Left ventricle myocardium superior (tissue), 1 donor: ENCODE measurements at places on chromosomes 16 and 17.

- no peak for DNase-seq
Observed at GRCh38 chr16:19744670-19745069, 26.6 kb downstream of the IQCK start.

DNA sequence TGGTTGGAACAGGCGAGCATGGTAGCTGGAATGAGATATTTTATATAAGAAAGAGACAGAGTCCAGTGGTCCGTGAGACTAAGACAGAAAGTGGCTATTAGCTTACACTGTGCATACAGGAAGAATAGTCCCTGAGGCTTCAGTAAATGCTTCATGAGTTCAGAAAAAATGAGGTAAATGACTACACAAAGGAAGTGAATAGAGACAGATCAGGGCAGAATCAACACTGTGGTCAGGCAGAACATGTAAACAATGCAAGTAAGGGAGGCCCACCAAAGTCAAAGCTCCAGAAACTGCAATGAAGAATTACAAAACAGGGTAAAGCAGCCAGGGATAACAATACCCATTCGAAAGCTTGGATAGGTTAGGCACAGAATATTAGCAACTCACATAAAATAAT is 4.8 kb downstream of the ABCA10 start:
- no peak for DNase-seq

DNA sequence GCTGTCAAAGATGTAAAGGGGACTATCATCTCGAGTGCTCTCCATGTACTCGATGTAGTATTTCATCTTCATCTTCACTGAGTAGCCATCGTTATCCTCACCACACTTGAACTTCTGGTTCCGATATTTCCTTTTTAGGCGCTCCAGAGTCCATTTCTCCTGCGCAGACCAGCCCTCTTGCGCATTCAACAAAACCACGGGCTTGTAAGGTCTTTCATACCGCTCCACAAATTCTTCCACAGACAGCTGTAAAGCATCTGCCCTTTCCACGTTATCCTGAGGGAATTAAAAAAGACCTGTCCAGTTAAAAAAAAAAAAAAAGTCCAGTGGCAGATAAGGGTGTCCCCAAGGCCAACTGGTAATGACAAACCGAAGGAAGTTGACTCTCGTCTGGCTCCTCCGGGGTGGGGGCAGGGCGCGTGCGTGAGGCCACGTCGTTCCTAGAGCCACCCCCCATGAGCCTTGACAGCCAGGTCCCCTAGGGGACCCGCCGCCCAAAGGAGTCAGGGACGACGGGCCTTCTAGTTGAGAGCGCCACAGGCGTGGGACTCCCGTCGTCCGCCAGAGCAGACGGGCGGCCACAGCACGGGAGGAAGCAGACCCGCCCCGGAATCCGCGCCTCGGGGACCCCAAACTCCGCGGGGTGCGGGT is 701 bp downstream of the JMJD6 start:
- DNase-seq: peak; percentile 85

DNA sequence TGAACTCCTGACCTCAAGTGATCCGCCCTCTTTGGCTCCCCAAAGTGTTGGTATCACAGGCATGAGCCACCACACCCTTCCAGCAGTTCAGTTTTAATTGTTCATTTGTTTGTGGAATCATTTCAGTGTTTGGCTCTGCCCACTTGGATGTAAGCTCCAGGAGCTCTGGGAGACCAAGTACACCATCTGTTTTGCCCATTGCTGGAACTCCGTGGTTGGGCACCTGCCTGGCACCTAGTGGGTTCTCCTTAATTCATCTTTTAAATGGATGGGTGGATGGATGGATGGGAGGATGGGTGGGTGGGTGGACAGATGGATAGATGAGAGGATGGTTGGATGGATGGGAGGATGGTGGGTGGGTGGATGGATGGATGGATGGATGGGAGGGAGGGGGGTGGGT is 953 bp upstream of the NECAB2 start:
- no peak for DNase-seq

DNA sequence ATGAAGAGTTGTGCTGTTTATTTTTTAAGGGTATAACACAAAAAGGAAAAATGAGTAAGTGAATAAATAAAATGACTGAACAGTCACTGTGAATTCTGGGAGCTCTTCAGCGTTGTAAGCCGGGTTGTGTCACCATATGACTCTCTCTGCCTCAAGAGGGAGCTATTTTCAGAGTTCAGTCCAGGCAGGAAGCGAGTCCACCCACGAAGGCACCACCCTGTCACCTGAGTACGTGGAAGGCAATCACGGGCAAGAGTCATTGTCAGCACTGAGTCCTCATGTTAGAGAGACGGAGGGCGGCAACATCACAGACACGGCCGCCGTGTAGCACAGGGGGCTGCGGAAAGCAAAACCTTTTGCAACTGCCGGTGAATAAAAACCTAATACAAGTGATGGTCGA is 227.6 kb downstream of the UTP18 start:
- no peak for DNase-seq

- DNase-seq: no peak
Observed at GRCh38 chr16:2226245-2226793, 2.9 kb downstream of the E4F1 start.

- no peak for DNase-seq
Observed at GRCh38 chr17:61499632-61500031, 47.4 kb downstream of the TBX4 start.

GRCh38 chr17:6496640-6497441 is 52.6 kb downstream of the PIMREG start:
- DNase-seq: no peak

GRCh38 chr17:3655766-3656165 is 12.6 kb downstream of the TAX1BP3 start:
- no peak for DNase-seq

- no peak for DNase-seq
Observed at GRCh38 chr16:75630052-75630451, 7.0 kb upstream of the ADAT1 start.

DNA sequence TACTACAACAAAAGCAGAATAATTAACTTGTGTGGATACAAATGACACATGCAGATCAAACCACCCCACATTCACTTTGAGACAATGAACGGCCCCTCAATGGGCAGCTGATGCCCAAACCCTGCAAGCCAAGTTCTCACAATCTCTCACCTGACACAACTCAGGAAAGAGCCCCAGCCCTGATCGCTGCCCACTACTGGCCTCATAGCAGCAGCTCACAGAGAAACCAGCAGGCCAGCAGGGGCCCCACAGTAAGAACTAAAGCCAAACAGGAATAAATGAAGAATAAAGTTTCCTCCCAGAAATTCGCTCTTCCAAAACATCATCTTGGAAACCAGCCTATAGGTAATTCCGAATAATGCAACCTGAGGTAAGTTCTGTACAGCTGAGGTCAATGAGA is 7.7 kb downstream of the AKTIP start:
- DNase-seq: no peak

- DNase-seq: peak; percentile 54
Observed at GRCh38 chr16:51151961-51152663, 1.0 kb upstream of the SALL1 start.

GRCh38 chr17:27630607-27631410 is at the start of gene LGALS9:
Gene LGALS9, plus strand, starts transcription at chr17:27631188. Its CDS starts 78 bp downstream, at chr17:27631266.
- DNase-seq: no peak

GRCh38 chr17:3917391-3917931 is 1.2 kb upstream of the P2RX1 start:
- DNase-seq: peak; percentile 78

DNA sequence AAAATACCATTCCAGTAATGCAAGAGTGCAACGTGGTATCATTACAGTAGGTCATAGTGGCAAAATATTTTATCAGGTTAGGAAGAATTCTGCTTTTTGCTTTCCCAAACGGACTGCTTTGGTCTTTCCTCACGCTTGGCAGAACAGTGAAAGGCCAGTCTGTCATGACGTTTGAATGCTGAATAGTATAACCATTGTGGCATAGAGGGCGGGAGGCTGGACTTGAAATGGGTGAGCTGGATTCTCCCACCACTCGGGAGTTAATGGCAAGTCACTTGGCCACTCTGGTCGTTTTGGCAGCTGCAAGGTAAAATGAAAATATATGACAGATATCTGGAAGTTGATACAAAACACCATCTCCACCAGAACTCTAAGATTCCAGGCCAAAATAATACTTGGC is 391.2 kb downstream of the MAF start:
- no peak for DNase-seq

DNA sequence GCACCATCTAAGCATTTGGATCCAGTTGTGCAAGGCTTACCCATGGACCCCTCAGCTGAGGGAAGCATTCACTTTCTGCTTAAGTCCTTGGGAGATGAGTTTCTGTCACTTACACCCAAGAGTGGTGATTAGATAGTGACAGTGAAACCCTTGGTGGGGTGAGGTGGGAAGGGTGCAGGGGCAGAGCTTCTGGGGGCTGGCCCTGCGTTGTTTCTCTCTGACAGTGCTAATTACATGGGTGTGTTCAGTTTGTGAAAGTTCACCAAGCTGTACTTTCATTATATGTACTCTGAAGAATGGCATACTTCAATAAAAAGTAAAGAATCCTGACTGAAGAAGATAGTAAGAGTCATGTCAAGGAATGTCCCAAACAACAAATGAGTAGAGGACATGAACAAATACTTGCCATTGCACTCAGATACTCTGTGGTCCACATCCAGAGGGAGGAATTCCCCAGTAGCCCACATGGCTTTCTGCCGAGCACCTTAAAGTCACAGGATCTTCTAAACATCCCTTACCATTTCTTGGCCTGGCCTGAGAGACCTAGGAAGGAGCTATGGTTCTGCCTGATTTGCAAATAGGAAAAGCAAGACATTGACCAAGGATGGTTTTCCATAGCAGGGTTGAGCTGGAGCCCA is 8.4 kb downstream of the CHST6 start:
- no peak for DNase-seq

DNA sequence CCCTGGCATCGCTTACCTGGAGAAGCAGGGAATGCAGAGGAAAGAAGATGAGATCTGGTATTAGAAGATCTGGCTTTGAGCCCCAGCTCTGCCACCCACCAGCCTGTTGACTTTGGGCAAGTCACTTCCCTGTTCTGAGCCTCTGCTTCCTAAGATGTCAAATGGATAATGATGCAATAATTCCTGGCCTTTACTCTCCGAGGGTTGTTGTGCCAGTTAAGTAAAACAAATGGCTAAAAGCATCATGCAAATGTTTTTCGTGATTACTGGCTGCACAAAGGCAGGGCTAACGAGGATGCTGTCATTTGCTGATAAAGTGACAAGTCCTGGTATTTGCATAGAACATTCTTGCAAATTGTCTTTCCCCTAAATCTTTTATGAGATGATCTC is 1.3 kb upstream of the ZNF821 start:
- no peak for DNase-seq

DNA sequence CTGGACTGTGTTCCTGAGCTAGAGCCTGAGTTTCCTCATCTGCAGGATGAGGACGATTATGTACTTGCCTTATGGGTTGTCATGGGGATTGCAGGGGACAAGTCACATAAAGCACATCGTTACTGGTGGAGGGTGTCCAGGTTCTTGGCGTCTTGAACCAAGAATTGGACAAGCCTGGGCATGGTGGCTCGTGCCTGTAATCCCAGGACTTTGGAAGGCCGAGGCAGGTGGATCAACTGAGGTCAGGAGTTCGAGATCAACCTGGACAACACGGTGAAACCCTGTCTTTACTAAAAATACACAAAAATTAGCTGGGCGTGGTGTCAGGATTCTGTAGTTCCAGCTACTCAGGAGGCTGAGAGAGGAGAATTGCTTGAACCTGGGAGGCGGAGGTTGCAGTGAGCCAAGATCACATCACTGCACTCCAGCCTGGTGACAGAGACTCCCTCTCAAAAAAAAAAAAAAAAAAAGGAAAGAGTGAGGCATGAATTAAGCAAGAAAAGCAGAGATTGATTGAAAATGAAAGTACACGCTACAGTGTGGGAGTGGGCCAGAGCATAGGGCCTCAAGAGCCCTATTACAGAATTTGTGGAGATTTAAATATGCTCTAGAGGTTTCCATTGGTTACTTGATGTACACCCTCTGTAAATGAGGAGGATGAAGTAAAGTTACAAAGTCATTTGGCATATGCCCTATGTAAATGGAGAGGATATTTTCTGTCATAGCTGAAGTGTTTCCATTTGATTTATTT is 30.7 kb downstream of the ADGRG5 start:
- DNase-seq: no peak

DNA sequence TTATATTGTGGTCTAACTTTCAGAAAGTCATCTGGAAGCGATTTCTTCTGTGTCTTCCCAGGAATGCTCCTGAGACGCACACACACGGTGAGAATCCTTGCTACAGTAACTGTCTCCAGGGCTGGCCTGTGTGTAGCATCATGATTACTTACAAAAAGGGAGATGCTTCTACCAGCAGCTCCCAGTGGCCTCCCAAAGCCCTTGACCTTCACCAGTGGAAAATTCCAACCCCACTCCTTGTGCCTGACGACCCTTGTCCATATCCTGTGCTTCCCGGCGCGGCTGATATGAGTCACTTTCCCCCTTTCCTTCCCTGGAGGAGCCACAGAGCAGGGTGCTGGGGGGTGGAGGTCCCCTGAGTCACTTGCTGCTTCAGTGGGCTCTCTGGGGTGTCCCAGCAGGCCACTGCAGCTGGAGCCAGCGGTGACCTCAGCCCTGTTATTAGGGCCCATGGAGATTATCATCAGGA is 22.1 kb upstream of the NAT9 start:
- no peak for DNase-seq

DNA sequence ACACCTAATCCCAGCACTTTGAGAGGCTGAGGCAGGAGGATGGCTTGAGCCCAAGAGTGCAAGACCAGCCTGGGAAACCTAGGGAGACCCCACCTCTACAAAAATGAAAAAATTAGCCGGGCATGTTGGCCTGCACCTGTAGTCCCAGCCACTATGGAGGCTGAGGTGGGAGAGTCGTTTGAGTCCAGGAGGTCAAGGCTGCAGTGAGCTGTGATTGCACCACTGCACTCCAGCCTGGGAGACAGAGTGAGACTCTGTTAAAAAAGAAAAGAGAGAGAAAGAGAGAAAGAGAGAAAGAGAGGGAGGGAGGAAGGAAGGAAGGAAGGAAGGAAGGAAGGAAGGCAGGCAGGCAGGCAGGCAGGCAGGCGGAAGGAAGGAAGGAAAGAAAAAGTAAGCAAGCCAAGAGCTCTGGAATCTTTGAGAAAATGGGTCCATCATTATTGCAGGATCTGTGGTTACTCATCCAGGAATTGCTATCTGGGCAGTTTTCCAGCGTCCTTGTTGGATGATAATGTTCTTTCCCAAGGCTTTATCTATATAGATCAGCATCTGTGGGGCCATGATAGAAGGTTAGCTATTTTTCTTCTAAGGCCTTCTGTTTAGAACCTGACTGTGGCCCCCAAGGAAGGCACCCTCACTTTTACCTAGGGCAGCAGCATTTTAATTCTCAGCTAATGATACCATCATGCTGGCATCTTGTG is 533.2 kb upstream of the CDH5 start:
- DNase-seq: no peak

DNA sequence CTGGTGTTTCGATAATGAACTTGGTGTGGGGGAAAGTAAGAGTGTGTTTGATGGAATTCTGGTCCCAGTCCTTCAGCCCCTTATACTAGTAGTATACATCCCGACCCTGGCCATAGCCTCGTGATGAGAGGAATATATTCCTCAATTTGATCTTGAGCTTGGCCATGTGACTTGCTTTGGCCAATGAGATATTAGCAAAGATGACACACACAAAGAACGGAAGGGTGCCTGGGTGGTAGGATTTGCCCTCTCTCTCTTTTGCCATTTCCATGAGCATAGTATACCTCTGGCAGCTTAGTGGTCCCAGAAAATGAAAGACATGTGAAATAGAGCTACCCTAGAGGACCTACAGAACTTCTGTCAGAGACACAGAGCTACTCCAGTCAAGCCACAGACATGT is 2.9 kb upstream of the EMP2 start:
- DNase-seq: no peak

- DNase-seq: no peak
Observed at GRCh38 chr17:15175356-15175755, 89.8 kb downstream of the PMP22 start.
